Sigmoid colon (tissue), 7 donors: ENCODE measurements at places on chromosomes 12 and 14. TPM values are rescaled to one million over a fixed set of nuclear protein-coding genes. Genes with fewer than 3 reads are reported as not detected.
A peak's percentile ranks its signal among the peaks of the same experiment; 100 is the strongest.

The SLC25A47 gene
- total RNA-seq, result not detected

The TUBA1C gene
- total RNA-seq, result 87.2 TPM

DNA sequence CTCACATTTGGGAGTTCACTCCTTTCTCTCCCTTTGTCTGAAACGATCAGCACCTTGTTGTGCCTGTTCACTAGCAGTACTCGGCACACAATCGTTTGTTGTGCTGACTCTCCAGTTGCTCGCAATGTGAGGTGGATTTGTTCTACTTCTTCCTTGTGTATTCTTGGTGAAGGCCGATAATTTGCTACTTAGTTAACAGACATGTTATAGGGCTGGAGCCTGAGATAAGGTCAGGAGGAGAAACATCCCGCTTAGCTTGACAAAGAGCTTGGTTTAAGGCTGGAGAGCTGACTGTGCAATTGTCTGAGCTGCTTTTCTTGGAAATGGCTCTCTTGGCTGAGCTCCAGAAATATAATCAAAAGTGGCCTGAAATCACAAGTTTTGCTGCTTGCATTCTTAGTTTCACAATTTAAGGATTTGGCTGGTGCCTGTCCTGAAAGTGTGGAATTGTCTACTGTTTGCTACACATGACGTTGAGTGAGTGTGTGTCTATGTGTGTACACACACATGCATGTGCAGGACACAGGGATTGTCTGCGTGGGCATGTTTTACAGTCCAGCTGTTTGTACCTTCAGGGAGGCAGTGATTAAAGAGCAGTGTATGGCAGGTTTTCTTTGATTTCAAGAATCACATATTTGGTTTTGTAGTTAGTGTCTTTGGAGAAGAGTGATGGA is 77.7 kb downstream of the ARF6 start:
- DNase-seq, result no peak
- H3K36me3 ChIP-seq, result no peaks in the 10 kb centered on the region
- no peaks in the 10 kb centered on the region for H3K27me3 ChIP-seq
- peak overlapping the region; percentile 64 for H3K27ac ChIP-seq

DNA sequence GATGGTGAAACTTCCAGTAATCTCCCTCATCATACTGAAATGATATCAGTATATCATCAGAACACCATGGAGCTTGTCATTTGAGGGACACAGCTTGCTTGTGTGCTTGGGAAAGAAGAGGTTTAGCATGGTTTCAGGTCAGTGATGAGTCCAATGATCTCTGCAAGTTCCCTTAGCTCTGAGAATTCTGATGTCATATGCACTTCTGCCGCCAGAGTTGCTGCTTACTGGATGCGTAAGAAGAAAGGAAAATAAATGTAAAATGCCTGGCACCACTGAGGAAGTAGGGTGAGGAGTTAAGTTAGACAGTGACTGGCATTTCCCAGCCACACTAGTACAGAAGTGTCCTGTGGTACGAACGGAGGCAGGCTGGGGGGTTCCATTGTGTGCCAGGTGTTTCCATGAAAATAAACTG is 22.6 kb downstream of the PRKCH start:
- no peaks in the 10 kb centered on the region for H3K36me3 ChIP-seq
- no peaks in the 10 kb centered on the region for H3K4me1 ChIP-seq
- no peaks in the 10 kb centered on the region for H3K27me3 ChIP-seq
- DNase-seq, result no peak
- H3K27ac ChIP-seq, result peak overlapping the region; percentile 61

GRCh38 chr14:68137704-68138619 is 318.4 kb downstream of the RAD51B start:
- no peaks in the 10 kb centered on the region for H3K27me3 ChIP-seq
- H3K4me3 ChIP-seq, result no peak overlapping the region
- H3K27ac ChIP-seq, result peak overlapping the region; percentile 86

DNA sequence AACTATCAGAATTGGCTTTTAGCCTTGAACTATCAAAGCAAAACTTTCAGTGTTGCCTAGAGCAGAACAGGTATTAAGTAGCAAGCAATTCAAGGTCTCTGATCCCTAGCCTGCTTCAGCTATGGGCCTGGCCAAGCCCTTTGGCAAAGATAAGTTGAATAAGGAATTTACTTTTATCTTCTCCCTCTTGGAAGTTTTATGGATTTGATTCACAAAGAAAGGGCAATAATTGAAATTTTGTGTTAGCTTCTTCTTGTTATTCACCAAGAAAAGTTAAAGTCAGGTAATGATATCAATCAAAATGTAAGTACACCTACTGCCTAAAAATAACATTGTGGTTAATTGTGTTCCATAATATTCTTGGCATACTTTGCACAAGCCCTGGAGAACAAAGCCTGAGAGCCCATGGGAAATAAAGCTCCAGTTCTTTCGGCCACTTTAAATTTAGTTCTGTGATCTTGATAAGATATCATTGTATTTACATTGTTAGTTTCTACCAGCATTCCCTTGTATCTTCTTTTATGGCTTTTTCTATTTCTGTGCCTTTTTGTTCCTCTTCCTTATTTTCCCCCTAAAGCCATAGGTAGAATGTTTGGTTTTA is 158.0 kb downstream of the RAD51B start:
- H3K4me1 ChIP-seq, result peaks cover 26% of the 10 kb centered on the region
- H3K36me3 ChIP-seq, result no peaks in the 10 kb centered on the region
- H3K27ac ChIP-seq, result no peak overlapping the region
- DNase-seq, result no peak

DNA sequence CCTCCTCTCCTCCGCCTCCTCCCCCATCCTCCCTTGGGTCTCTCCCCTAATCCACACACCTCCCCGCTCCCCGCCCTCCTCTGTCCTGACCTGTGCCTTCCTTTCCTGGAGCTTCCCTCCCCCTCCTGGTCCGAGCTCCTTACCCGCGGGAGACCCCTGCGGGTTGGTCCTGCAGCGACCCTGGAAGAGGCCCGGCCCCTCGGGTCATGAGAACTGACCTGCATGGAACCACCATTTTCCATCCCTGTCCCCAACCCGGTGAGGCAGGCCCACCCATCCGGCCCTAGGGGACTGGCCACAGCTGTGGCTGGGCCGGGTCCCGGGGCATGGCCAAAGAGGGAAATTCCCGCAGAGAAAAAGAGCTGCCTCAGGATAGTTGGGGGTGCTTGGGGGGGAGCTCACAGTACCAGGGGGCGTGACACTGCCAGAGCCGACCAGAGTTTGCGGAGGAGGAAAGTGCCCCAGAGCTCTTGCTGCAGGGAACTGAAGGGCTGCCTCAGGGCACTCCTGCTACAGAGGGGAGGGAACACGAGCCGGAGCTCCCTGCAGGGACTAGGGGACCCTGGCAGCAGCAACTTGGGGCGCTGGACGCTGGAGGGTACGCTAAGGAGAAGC is 613 bp downstream of the ARHGEF40 start:
- peak overlapping the region; percentile 87 for H3K27ac ChIP-seq
- H3K36me3 ChIP-seq, result no peaks in the 10 kb centered on the region
- H3K27me3 ChIP-seq, result no peaks in the 10 kb centered on the region
- H3K4me1 ChIP-seq, result peaks cover 36% of the 10 kb centered on the region

GRCh38 chr12:56082382-56082781 is 2.4 kb downstream of the ERBB3 start:
- no peak overlapping the region for H3K4me3 ChIP-seq
- H3K27ac ChIP-seq, result peak overlapping the region; percentile 76
- H3K27me3 ChIP-seq, result peaks cover 14% of the 10 kb centered on the region
- H3K36me3 ChIP-seq, result no peaks in the 10 kb centered on the region
- no peaks in the 10 kb centered on the region for H3K4me1 ChIP-seq

DNA sequence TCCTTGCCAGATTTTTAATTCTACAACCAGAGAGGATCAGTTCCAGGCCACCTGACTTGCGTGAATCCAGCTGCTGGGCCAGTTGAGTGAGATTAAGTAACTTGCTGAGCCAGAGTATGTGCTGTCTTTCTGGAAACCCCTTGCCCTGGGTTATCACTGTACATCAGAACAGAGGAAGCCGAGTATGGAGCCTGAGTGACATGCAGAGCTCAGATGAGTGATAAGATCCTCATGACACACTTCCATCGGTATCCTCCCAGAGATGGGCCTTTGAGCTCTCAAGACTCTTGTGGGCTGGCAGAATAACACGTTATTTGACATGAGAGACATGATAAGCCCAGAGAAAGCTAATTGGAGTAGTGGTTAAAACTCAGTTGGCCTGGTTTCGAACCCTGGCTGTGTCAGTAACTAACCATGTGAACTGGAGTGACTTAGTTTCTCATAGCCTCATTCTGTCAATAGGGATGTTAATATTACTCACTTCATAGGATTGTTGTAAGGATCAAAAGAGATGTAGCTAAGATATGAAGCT is 388.1 kb downstream of the ZFP36L1 start:
- no peak overlapping the region for H3K4me3 ChIP-seq
- H3K4me1 ChIP-seq, result peaks cover 42% of the 10 kb centered on the region
- DNase-seq, result no peak
- H3K36me3 ChIP-seq, result no peaks in the 10 kb centered on the region
- H3K27me3 ChIP-seq, result no peaks in the 10 kb centered on the region

GRCh38 chr12:89732522-89732921 is 23.9 kb upstream of the ATP2B1 start:
- no peaks in the 10 kb centered on the region for H3K36me3 ChIP-seq
- no peak overlapping the region for H3K4me3 ChIP-seq
- no peaks in the 10 kb centered on the region for H3K27me3 ChIP-seq
- H3K27ac ChIP-seq, result no peak overlapping the region
- H3K4me1 ChIP-seq, result peaks cover 12% of the 10 kb centered on the region

DNA sequence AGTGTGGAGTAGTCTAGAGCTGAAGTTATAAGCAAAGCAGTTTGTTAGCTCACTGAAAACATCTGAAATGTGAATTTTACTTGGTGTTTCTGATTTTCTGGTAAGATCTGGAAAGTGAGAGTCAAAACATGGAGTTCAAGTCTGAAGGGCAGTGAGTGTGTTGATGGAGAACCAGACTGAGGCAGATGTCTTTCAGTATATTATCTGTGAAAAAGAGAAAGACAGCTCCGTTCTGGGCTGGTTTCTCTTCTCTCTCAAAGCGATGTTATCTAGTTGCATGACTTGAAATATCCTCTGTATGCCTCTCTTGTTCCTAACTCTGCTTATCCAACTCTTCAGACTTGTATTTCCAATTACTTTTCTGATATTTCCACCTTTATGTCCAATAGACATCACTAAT is 381.9 kb upstream of the RGS6 start:
- H3K4me3 ChIP-seq, result no peak overlapping the region
- no peak overlapping the region for H3K27ac ChIP-seq
- no peaks in the 10 kb centered on the region for H3K4me1 ChIP-seq
- H3K27me3 ChIP-seq, result no peaks in the 10 kb centered on the region
- no peak for DNase-seq
- no peaks in the 10 kb centered on the region for H3K36me3 ChIP-seq
